Fibroblast of skin of scalp (primary cell): ENCODE measurements at places on chromosomes 4 and X.
A peak's percentile ranks its signal among the peaks of the same experiment; 100 is the strongest.

DNA sequence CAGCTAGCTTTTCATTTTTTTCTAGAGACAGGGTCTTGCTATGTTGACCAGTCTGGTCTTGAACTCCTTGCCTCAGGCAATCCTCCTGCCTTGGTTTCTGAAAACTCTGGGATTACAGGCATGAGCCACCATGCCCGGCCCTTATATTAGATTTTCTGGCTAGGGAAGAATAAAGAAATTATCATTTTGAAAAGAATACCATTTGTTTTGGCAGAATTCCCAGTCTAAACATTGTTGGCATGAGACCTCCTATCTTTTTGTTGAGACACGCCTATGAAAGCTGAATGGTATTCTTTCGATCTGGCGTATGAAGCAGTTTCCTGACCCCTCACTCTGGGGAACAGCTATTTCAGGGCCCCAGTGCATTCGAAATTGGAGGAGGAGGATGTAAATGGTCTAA is 107.0 kb downstream of the REPS2 start:
- DNase-seq: peak; percentile 11

DNA sequence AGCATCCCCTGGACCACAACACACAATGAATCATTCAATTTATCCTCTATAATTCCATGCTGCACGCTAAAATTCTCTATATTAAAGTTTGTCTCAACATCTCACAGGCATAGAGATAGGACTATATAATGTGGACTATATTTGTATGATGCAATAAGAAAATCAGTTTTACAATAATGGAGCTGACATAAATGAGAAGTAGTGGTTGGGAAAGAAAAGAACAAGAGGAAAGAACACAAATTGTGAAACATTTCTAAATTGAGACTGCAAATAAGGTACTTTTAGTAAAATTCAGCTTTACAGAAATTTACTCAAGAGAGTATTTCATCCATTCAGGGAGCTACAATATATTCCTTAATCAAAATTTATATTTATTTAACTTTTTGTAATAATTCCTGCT is 120.4 kb downstream of the ARAP2 start:
- DNase-seq: no peak

DNA sequence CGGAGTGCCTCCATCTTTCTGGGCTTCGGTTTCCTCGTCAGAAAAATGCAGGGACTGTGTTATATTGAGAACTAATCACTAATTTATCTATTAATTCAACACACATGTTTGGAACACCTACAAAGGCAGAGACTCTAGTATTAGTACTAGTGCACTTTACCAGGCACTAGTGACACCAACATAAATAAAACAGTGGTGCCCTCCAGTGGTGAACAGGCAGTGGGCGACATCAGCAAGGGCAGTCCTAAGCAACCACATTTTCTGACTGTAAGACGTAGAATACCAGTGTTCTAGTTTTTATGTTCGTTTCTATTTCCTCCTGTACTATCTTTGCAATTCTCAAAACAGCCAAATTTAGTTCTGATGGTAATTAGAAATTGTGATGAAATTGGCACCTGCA is 69.1 kb upstream of the UCP1 start:
- DNase-seq: peak; percentile 22

GRCh38 chr4:173337463-173337862 is 3.3 kb upstream of the HMGB2 start:
- no peak for DNase-seq

- no peak for DNase-seq
Measured at GRCh38 chr4:2480649-2481048, 11.7 kb downstream of the RNF4 start.

DNA sequence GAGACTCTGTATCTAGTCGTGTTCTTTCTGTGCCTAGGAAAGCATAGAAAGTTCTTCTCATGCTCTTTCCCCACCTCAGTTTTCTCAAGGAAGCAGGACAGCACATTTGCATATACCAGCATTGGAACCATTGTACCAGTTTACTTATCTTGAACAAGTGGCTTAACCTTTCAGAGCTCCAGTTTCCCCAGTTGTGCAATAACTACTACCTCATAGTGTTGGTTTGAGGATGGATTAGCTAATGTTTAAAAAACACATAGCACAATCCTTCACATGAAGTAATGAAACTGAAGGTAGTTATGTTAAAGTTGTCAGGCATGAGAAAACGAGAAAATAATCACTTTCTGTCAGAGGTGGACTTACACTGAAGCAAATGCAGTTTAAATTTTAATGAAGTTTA is 92.2 kb upstream of the H2AZ1 start:
- no peak for DNase-seq
